ENCODE measurements at places on chromosomes 6 and 20.
A peak's percentile ranks its signal among the peaks of the same experiment; 100 is the strongest.

DNA sequence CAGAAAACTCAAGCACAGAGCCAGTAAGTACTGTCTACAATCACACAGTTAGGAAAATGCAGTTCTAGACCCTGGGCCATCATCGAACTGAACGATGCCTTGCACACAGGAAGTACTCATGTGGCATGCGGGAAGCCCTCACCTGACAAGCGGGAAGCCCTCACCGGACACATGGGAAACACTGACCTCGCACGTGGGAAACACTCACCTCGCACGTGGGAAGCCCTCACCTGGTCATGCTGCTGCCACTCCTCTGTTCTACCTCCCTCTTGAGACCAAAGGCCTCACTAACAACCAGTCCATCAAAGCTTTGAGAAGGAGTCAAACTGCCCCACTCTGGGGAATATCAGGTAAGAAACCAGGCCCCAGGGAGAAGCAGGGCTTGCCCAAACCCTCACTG is 105.6 kb upstream of the PTPRT start:
- DNase-seq = no peak

GRCh38 chr6:109687271-109687761 is 3.7 kb downstream of the AK9 start:
- no peak for DNase-seq

DNA sequence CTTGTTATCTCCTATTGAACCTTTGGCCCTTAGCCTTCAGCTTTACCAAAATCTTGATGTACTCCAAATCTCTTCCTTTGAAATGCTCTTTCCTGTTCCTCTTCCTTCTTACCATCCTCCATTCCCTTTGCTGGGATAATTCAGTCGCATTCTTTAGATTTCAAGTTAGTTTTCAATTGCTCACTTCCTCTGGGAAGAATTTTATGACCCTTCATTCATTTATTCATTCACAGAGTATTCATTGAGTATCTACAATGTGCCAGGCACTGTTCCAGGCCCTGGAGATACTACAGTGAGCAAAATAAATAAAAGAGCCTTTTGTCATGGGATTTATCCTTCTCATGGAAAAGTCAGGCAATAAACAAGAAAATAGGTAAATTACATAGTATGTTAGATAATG is 548.2 kb upstream of the FLRT3 start:
- no peak for DNase-seq

DNA sequence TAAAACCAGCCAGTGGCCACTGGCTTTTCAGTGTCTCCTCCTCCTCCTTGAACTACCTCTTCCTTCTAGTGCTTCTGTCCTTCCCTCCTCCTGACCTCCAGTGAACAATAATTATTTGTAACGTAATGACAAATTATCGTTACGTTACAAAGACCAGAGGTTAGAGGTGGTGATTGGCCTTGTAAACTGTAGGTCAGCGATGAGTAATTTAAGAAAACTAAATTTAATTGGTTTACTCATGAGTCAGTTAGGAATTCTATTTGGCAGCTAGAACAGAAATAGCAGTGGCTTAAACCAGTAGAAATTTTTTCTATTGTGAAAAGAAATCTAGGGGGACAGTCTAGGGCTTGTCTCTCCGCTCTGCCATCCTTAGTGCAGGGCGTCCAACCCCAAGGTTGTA is 38.8 kb downstream of the PPARD start:
- DNase-seq = no peak

- DNase-seq = no peak
Measured at GRCh38 chr6:125338381-125338780, 36.6 kb upstream of the HDDC2 start.

DNA sequence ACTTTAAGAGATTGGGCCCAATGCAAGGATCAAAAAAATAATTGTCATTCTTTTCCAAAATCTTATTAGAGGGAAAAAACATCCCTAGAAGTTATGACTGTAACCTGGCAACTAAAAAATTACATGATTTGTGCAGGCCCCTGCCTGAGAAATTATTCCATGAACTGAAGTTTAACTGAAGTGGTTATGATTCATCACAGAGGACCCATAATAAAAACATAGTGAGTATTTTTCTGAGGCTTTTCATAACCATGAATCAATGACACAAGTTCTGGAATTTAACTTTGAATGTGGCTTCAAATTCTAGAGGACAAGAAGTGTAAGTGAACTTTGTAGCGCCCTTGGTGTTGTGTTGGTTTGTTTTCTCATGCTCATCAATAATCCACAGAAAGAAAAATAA is 31.1 kb upstream of the CARMIL1 start:
- no peak for DNase-seq

DNA sequence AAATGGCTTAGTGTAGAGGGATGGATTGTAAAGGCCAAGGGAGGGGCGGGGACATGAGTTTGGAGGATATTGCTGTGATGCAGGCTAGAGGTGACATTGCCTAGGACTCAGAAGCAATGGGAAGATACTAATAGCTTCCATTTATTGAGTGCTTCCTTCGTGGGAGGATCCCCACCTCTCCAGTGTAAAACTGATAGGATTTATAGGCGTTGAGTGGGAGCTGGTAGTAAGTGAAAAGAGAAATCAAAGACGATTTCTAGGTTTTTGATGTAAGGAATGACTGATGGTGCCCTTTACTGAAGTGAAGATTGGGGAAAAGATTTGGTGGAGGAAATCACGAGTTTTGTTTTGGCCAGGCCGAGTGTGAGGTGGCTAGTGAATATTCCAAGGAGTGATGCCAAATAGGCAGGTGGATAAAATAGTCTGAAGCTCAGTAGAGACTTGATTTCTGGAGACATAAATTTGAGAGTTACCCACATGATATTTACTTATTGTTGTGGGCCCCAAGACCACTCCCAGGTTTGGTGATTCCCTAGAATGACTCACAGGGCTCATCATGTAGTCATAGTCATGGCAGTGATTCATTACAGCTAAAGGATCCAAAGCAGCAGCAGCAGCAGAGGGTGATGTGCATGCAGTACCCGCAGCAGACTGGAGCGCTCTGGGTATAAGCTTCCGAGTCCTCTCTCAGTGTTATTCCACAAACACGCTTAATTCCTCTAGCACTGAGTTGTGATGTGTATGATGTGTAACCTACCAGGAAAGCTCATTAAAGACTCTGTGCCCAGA is 10.2 kb downstream of the RPRD1B start:
- DNase-seq = no peak

GRCh38 chr20:7352165-7352564 is 584.7 kb downstream of the BMP2 start:
- DNase-seq = no peak

DNA sequence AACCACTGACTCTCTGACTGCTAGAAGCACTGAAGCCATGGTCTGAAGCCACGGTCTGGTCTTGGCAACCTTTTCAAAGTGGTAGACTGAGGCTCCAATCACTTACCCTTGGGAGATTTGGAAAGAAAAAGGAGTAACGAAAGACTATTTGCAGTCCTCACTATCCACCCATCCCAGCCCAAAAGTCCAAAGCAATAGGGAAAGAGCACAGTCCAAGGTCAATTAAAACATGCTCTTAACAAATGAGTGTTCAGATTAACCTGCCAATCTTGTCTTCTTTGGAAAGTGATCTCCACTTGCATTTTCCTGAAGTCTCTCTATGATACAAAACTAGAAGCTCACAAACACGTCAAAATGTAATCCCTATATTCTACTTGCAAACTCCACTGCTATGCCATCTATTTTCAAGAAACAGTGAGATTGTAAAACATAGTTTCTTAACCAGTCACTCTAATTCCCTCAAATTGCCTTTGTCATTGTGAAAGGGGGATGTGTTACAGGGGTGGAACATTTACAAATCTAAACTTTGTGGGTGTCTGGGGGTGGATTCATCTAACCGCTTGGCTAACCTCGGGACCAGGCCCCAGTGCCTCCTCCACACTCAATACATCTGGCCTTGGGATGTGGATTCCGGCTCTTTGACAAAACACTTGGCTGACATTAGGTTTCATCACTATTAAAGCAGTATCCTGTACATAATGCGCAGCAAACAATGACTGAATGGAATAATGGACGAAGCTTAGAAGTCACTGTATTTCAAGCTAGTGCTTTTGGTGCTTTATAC is 56.4 kb downstream of the B4GALT5 start:
- DNase-seq = no peak

- no peak for DNase-seq
Measured at GRCh38 chr6:149200282-149200945, 117.1 kb upstream of the TAB2 start.

GRCh38 chr6:83708970-83709747 is at the start of gene SNAP91:
TSS of gene SNAP91 (minus strand) at chr6:83709101. CDS start at chr6:83707927, 1,174 bp downstream.
- peak; percentile 53 for DNase-seq

DNA sequence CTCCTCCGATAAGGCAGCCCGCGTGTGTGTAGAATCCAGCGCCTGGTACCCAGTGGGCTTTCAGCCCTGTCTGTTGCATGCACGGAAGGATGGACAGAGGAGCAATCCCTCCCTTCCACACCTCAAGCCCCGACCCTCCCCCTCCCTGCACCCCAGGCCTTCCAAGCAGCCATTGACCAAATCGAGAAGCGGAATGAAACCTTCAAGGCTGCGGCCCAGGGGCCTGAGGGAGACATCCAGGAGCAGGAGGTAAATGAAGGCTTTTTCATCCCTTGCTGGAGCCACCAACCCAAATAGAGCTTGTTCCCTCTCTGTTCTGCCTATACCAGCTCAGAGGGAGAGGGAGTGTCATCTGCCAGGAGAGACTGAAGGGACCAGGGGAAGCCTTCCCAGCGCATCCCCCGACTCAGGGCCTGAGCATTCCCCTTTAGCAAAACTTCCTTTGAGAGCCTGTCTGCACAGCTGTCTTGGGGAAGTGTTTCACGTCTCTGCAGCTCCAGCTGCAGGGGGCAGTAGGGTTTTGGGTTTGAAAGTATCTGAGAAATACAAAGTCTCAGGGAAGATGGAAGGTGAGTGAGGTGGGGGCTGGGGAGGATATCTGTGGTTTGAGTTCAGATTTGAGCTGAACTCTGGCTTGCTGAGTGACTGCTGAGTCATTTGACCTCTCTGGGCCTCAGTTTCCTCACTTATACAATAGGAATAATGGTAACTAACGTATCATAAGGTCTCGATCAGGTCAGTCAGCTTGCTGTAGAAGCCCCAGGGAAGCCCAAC is 16.1 kb downstream of the FGD2 start:
- peak; percentile 11 for DNase-seq

GRCh38 chr6:30013291-30013922 is 47.7 kb upstream of the POLR1H start:
- no peak for DNase-seq

DNA sequence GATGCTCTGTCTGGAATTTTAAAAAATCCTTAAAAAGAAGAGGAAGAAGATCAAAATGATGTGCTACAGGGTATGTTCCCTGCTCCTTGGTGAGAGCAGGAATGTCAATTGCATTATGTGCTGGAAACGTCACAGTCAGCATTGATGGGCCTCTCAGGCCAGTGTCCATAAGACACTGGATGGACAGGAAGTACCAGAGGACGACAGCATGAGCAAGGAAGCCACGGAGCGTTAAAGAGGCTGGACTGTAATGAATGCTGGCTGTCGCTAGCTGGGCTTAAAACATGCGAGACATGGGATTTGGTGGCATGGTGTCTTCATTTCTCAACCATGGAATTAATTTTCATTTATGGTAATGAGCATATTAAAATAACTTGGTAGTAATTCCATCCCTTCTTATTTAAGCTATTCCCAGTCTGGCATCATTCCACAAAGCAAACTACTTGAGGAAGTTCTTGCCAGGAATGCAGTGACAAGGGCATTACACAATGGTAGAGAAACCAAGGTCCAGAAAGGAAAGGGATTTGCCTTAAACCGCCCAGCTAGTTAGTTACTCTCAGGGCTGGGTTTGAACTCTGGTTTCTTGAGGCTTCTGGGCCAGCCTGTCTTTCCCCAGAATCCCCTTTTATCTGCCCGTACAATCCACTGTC is 166.6 kb upstream of the SOX4 start:
- no peak for DNase-seq

GRCh38 chr6:41463062-41463930 is 82.9 kb upstream of the FOXP4 start:
- DNase-seq = peak; percentile 81

GRCh38 chr6:135811644-135812526 is 39.6 kb upstream of the PDE7B start:
- DNase-seq = no peak

- DNase-seq = no peak
Measured at GRCh38 chr6:95578106-95578410, 723 bp downstream of the MANEA start.

GRCh38 chr6:128005009-128005408 is 104.2 kb upstream of the THEMIS start:
- DNase-seq = no peak

DNA sequence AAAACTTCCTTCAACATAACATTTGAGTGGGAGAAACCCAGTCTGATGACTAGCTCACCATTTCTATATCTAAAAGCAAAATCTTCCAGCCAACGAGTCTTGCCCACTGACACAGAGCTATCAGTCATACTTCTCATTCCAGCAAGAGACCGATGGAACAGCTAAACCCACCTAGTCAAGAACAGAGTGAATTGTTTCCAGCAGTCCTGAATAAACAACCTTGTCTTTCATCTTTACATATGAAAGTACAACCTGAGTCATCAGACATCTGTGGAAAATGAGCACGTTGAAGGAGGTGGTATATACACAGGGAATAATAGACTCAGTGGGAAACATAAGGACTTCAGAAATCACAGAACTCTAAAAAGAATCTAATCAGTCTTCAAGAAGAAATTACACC is 23.8 kb downstream of the NRSN1 start:
- no peak for DNase-seq

DNA sequence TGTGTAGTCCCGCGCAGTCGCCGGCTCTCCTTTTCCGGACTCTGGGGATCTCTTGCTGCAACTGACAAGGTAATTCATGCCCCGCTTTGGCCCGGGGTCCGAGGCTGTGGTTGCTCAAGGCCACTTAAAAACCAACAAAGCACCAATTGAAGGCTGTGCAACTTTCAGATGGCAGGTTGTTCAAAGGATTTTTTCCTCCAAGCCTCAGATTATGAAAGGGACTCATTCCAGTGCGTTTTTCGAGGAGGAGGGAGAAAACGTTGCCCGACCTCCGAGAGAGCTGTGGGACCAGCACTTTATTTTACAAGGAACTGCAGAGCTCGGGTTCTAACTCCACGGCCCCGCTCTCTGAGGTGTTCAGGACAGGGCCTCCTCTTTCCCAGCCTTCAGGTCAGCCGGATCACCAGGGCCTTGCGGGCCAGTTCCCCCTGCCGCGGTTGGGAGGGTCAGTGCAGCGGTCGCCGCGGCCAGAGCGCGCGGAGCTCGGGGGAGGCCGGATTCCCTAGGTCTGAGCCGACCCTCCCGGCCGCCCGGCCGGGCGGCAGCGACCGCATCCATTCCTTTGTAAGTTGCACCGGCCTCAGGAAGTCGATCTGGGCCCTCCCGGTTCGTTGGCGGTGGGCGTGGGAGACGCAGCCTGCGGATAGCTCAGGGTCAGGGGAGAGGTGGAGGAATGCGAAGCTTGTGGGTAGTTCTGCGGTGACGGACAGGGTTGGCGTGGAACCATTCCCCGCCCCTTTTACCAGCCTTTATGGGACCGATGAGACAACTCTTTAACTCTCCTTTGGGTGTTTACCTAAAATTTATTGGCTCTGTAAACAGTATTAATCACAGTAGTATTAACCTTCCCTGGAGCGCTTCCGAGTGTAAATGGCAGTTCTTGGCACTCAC is 1.6 kb downstream of the UTRN start:
- no peak for DNase-seq

DNA sequence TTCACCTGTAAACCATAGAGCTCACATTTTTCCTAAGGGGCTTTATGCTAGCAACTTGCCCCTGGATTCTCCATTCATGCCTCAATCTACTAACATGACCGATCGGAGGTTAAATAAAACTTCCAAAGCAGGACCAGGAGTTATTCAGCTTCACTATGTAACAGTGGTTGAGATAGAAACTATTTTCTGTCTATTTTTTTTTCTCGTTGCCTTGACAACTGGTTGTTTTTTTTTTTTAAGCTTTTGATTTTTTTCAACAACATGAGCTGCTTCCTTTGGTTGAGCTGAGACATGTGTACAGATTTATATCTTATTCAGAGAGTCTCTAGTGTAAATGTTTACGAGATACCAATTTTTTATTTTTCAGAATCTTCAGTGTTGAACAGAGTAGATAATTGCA is 85.7 kb downstream of the SHLD1 start:
- DNase-seq = no peak
